ENCODE measurements at places on chromosomes 3 and 15.

DNA sequence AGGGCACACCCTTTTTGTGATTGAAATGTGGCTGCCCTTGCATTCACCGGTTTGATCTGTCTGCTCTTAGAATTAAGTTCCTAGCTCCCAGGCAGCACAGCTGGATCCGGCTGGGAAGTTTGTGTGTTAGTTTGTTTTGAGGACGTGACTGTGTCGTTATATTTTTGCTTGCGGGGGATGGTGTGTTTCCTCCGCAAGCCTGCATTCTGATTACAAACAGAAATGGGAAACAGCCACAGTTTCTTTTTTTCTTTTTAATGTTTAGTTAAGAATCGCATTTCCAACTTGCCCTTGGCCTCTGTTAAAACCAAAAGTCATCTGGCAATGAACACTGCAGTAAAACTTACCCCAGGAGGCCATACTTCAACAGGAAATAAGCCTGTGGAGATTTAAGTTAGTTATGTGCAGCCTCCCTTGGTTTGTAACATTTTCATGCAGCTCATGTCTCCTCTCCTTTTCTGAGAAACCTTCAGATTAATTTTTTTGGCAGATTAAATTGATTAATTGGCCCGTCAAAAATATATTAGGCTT lies 888 bp downstream of the TMOD3 start:
- DNase-seq, result peak; percentile 5

DNA sequence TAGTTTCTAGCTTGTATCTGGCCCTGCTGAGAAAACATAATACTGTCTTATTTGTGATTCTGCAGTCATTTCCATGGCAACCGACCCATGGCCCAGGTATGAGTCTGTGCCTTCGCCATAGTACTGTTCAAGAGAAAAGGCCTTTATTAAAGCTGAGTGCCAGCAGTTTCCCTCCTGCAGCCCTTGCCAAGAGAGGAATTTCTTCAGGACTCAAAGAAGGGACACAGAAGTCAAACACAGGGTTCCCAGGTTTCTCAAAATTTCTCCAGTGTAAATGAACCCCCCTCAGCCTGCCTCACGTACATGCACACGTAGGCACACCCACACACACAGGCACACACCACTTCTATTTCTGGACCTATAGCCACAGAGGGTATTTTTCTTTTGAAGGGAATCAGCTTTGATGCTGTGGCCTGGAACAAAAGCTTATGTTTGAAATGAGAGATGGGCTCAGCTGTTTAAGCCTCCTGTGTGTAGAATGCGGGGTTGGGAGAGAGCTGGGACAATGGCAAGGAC lies 269.2 kb downstream of the PDCD6IP start:
- DNase-seq, result no peak

GRCh38 chr3:158781849-158782248 lies 20.0 kb upstream of the MFSD1 start:
- no peak for DNase-seq

DNA sequence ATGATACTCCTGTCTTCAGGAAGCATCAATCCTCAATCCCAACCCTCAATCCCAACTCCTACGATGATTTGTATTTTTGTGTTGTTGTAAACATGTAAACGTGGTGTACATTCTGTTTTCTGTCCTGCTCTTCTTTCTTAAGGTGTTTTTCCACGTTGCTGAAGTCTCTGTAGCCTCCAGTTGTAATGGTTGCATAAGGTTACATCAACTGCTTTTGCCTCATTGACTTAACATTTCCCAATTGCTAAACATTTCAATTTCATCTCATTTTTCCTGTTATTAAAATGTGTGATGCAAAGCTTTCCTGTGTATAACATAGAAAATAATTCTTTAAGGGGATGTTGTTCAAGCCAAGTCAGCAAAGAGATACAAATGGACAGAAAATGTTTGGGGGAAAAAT lies 33.4 kb downstream of the HRH1 start:
- no peak for DNase-seq

GRCh38 chr3:107367353-107367752 lies 9.9 kb upstream of the CCDC54 start:
- DNase-seq, result no peak

DNA sequence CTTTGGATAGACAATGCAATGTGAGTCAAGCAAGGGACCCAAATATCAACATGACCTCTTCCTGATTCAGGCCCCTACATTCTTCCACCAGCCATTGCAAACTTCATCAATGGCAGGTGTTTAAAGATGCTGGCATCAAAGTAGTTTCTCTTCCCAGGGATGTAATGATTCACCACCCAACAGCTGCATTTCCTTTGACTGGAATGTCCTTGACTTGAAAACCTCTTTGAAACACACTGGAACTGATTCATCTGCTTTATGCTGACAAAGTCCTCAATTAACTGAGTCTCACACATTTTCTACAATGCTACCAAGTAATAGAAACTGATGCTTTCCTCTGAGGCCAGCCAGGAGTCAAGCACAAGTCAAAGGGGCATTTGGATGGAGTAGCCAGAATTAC lies 385.5 kb downstream of the GBE1 start:
- no peak for DNase-seq

- DNase-seq, result no peak
Observed at GRCh38 chr3:156685752-156686151, 11.4 kb downstream of the TIPARP start.

DNA sequence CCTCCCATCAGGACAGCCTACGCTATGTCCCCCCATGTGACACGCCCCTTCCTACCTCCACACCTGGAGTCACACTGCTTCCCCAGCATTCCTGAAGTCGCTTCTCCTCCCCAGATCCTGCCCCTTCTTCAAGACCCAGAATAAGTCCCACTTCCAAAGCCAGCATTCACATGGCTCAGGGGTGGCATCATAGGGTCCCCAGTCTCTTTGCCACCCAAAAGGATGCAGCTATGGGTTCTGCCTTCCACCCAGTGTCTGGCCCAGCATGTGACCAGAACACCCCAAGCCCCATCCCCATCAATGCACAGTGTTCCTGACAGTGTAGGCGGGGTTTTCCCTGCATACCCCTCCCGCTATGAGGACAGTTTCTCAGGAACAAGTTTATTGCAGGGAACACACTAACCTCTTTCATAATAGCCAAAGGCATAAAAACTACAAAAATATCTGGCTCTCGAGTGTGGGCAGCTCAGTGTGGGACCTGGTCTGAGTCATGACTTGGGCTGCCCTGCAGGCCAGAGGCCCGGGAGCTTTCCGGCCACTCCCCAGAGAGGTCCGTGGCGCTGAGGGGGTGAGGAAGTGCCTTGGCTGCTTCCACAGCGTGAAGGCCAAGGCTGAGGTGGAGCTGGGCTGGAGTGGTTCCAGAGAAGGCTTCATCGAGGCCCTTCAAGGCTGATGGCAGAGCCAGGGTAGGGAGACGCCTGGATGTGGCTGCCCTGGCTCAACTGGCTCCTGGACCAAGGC lies 5.8 kb downstream of the ISLR start:
- no peak for DNase-seq

- no peak for DNase-seq
Observed at GRCh38 chr15:80904998-80905397, 84.6 kb downstream of the MESD start.

- DNase-seq, result no peak
Observed at GRCh38 chr3:191357909-191358308, 27.6 kb upstream of the UTS2B start.

GRCh38 chr3:48595526-48596121 lies 495 bp upstream of the COL7A1 start:
- DNase-seq, result no peak

GRCh38 chr15:100276506-100276905 lies 65.3 kb downstream of the ADAMTS17 start:
- DNase-seq, result no peak

DNA sequence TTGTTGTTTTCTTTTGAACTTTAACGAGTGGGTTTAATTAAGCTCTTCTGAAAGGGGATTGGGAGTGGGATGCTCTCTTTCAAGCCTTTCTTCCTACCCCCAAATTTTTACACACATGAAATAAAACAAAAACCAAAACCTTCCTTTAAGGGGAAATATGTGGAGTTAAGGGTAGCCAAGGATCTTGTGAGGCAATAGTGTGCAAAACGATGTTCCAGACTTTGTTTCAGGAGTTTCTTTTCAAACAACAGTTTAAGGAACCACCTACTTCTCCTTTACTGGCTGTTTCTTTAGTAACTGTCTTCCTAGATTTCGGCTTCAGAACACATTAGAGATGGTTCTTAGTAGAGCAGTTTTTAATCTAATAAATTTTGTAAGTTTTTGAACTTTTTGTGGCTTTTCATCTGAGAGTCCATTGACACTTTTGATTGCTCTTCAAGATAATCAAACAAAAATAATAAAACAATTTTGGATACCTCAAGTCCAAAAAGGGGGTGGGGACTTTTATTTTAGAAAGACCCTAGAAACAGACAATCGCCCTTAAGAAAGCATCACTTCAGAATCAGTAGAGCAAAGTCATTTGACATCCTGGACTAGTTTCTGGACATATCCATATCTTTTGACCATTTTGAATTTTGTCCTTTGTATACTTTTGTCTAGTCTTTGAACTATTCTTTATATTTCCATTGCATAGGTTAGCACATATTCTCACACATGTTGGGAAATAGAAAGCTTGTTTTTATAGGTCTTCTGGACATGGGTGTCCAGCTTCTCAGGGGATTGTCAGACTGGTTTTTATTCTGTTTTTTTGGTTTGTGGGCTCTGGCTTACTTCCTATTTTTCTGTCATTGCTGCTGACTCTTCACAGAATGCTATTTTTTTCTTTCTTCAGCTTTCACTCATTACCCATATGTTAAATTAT lies 6.0 kb downstream of the DIPK2A start:
- DNase-seq, result no peak

DNA sequence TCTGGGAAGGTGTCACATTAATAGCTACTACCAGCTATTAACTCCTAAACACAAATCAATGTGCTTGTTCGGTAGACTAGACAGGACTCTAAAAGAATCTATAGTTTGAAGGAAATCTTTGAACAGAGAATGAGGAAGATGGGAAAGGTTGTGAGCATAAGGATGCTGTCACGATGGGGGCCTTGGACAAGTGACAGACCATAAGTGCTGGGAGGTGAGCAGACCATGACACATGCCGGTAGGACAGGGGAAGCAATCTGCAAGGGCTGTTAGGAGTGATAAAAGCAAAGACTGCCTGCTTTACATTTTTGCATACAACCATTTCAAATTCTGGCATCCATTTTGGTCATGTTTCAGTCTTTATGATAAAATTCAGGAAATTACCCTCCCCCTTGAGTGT lies 645.8 kb downstream of the ROBO2 start:
- no peak for DNase-seq

GRCh38 chr3:63576846-63577245 lies 75.6 kb upstream of the SNTN start:
- no peak for DNase-seq

GRCh38 chr3:156090126-156090525 lies 30.3 kb upstream of the KCNAB1 start:
- DNase-seq, result no peak

DNA sequence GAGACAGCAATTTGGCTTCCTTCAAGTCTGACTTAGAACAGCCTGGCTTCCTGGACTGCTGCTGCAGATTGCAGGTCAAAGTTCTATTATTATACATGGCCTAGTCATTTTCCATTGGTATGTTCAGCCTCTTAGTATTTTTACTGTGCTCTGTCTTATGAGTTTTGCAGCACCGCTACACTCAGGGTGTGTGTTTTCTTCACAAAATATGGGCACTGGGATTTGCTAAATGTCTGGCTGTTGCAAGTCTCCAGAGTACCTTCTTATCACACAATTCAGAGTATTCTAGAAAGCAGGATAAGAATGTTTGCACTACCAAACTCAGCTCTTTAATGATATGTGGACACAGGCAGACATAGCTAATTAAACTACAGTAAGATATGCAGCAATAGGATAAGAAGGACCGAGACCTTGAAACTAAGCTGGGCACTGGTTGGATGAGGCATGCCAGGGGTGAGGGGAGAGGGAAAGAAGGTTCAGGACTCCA lies 203.0 kb upstream of the PDZRN3 start:
- DNase-seq, result no peak

- DNase-seq, result no peak
Observed at GRCh38 chr15:99502182-99502581, 63.6 kb upstream of the MEF2A start.

DNA sequence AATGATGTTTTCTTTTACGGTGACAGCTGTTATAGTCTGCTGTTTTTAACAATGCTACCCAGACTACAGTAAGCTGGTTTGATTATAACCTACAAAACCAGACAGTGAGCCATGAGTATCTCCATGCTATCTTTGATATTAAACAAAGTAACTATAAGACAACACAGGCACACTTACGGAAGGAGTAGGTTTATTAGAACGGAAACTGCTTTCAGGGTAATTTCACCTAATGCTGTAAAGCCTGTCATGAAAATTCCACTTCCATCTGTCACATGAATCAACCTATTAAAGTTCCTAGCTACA lies 33.0 kb downstream of the VPS13C start:
- DNase-seq, result no peak

- no peak for DNase-seq
Observed at GRCh38 chr15:66965201-66965900, 100.1 kb upstream of the SMAD3 start.

GRCh38 chr3:106088304-106088703 lies 219.5 kb upstream of the CBLB start:
- no peak for DNase-seq

- no peak for DNase-seq
Observed at GRCh38 chr3:182121401-182121800, 409.7 kb downstream of the SOX2 start.

All from CD4-positive, alpha-beta T cell treated with Interleukin-6 at 100 ng/mL for 8 hours (primary cell).